ENCODE measurements at places on chromosomes 7 and 10.

DNA sequence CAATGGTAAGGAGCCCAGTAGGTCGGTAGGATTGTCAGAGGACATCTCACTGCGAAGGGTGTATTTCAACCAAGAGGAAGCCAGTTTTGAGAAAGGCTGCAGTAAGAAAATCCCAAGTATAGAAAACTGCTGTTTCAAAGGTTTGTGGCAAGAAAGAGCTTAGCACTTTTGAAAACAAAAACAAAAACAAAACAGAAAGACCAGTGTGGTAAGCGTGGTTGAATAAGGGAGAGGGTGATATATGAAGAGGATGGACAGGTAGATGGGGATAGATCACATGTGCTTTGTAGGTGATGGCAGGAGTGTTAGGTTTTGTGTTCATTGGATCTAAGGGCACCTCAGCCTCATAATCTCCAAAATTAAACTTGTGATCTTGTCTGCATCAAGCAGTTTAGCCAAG lies 141.6 kb upstream of the WNT16 start:
- no peak for DNase-seq

GRCh38 chr10:77606751-77607150 lies 30.9 kb downstream of the KCNMA1 start:
- no peak for DNase-seq

DNA sequence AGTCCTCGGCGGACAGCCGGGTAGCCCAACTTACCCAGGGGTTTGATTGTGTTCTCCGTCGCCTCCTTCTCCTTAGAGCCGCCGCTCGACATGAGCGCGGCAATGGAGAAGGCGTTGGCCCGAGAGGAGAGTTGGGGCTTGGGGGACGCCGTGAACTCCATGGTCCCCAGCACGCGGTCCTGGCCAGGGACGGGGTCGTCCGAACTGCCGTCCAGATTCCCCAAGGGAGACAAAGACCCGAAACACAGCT lies 515 bp downstream of the TBX20 start:
- no peak for DNase-seq

DNA sequence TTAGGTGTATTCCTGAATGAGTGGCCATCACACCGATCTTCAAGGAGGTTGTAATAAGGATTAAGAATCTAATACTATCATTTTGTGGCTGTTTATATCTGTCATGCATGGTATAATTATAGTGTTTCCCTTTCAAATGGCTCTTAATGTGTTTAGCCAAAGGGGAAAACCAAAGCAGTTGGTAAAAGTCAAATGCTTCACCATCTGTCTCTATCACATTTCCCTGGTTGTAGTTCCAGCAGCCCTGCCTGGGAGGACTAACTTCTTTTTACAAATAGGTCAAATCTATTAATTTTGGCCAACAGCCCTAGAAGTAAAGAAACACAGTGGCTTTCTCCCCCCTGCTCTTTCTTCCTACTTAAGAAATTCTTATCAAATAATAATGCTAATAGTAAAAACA lies 56.7 kb downstream of the ZNF365 start:
- DNase-seq: no peak

DNA sequence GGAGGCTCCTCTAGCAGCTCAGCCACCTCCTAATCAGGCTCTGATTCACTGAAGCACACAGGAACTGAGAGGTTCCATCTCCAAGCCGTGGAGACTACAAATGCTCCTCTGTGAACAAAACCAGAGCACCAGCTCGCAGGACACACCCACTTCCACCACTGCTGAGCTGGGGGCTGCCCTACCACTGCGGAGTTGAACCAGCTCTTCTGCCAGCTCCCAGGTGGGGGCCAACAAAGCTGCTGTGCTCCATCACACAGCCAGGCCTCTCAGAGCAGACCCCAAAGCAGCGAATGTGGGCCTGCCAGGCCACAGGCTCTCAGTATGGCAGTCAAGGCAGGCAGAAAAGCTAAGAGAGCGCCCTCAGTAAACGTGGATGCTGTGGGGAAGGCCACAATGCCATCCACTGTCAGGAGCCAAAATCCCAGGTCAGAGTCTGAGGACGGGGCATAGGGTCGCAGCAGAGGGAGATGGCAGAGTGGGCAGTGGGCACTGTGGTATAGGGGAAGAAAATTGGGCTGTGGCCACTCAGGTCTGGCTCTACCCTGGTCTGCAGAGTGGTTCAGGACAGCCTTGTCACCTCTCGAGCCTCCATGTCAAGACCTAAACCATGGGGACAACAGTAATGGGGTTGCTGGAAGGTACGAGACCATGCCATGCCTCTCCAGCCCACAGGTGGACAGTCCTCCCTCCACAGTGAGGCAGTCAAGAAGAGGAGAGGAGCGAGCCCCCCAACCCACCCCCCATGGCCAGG lies 82.1 kb downstream of the GRID1 start:
- no peak for DNase-seq

DNA sequence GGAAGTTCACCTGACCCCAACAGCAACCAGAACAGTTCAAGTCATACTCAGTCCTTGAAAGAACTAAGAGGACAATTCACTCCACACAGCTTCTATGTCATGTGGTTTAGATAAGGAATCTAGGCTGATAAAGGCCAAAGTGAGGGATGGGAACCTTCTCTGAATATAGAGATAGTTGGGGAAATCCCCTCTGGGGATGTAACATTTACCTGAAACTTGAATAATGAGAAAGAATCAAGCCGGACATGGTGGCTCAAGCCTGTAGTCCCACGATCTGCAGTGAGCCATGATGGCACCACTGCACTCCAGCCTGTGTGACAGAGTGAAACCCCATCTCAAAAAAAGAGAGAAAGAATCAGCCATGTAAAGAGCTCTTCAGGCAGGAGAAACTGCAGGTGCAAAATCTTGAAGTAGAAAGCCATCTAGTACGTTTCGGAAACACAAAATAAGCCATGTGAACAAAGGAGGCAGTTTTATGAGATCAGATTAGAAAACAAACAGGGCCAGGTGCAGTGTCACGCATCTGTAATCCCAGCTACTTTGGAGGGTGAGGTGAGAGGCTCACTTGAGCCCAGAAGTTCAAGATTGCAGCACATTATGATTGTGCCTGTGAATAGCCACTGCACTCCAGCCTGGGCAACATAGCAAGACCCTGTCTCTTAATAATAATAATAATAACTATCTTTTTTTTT lies 4.5 kb upstream of the DNMBP start:
- DNase-seq: no peak

DNA sequence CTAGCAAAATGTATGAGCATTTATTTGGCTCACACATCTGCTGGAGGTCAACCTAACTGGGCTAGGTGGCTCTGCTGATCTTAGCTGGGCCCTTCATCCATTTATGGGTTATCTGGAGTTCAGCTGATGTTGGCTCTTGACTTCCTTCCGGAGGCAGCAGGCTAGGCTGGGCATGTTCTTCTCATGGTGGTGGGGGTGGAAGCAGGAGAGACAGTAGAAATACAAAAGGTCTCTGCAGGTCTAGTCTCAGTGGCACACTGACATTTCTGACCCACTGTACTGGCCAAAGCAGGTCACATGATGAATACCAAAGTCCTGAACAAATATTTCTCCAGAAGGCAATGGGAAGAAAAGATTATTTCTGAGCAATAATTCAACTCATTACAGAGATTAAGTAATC lies 334.6 kb downstream of the CRPPA start:
- DNase-seq: no peak

- DNase-seq: no peak
Observed at GRCh38 chr7:128037081-128037480, 5.8 kb upstream of the LRRC4 start.

- DNase-seq: no peak
Observed at GRCh38 chr10:87931836-87932230, 68.4 kb downstream of the PTEN start.

- no peak for DNase-seq
Observed at GRCh38 chr7:38025815-38026214, 105.4 kb downstream of the EPDR1 start.

GRCh38 chr10:69636626-69637605 lies 6.9 kb downstream of the FAM241B start:
- DNase-seq: no peak

DNA sequence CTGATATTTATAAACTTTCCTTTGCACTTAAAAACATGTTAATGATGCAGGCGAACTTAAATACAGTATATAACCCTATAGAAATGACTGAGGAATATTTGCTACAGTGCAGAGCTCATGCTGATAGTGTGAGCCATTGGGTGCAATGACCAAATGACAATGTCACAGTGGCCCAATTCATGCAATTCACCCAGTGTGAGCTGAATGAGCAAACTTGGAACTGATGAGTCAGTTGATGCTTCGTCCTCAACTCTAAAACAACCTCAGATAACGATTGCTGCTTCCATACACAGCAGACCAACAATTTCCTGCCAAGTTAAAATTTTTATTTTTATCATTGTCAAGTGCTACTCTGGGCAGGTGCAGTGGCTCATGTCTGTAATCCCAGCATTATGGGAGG lies 12.1 kb upstream of the ZC3HAV1L start:
- no peak for DNase-seq
